Neuronal stem cell (in vitro differentiated cells): ENCODE measurements at places on chromosomes 4 and X.

- H3K36me3 ChIP-seq, result peaks cover 26% of the 10 kb centered on the region
- H3K27me3 ChIP-seq, result no peaks in the 10 kb centered on the region
- H3K27ac ChIP-seq, result no peak overlapping the region
- H3K4me1 ChIP-seq, result no peaks in the 10 kb centered on the region
- H3K4me3 ChIP-seq, result no peak overlapping the region
- DNase-seq, result no peak
These were observed 59.3 kb downstream of the WDFY3 start for GRCh38 chr4:84907145-84907544.

DNA sequence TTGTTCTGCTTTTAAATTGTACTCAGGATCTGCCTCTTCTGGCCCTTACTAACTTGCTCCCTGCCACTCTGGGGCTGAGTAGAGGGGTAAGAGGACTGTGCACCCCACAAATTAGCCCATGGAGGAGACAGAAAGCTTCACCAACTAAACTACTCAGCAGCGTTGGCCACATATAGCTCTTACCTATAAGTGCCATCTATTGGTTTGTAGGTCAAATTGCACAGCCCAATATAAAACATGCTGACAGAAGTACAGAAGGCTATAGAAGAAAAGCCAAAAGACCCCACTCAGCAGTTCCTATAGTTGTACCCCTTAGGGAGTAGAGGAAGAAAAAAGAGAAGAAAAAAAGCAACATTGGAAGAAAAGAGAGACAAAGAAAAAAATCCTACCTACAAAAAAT is 341.2 kb upstream of the FMR1 start:
- H3K27ac ChIP-seq, result no peak overlapping the region
- no peak overlapping the region for H3K4me3 ChIP-seq
- H3K36me3 ChIP-seq, result no peaks in the 10 kb centered on the region
- no peak for DNase-seq
- H3K27me3 ChIP-seq, result no peaks in the 10 kb centered on the region
- no peaks in the 10 kb centered on the region for H3K4me1 ChIP-seq

DNA sequence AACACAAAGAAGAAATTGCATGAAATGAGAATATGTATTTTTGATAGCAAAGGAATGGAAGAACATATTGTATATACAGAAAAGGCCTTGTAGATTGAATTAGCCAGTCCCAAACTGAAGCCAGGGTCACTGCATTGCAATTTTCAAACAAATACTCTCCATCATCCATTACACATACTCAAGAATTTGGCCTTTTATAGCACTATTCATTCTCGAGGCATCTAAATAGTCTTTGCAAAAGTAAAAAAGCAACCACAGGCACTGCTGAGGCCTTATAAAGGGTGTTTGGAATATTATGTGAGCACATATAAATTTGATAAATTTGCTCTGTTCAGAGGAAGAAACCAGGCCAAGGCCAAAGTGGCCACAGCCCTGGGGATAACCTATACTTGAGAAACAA is 123.0 kb downstream of the ZNF827 start:
- no peak for DNase-seq
- no peaks in the 10 kb centered on the region for H3K27me3 ChIP-seq
- H3K36me3 ChIP-seq, result peaks cover 81% of the 10 kb centered on the region
- H3K27ac ChIP-seq, result no peak overlapping the region
- H3K4me1 ChIP-seq, result no peaks in the 10 kb centered on the region
- H3K4me3 ChIP-seq, result no peak overlapping the region

DNA sequence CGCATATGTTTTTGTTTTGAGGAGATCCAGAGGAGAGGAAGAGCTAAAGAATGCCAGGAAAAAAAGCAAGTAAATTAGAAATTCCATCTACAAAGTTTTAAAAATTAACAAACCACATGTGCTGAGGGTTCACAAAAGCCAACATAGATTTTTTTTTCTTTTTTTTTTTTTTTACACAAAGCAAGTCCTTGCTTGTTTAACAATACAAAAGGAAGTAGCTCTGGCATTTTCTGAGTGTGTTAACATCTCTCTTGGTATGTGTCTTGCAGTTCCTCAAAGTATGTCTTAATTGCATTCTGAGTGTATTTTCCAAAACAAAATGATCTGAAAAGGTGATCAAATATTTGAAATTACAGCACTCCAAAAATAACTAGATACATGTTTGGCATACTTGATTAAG is 1682.7 kb upstream of the AGA start:
- H3K4me1 ChIP-seq, result peaks cover 4% of the 10 kb centered on the region
- H3K4me3 ChIP-seq, result no peak overlapping the region
- no peak overlapping the region for H3K27ac ChIP-seq

GRCh38 chr4:176259330-176260090 is 9.5 kb downstream of the ASB5 start:
- no peak overlapping the region for H3K4me3 ChIP-seq
- no peak for DNase-seq
- H3K36me3 ChIP-seq, result no peaks in the 10 kb centered on the region
- no peaks in the 10 kb centered on the region for H3K27me3 ChIP-seq
- H3K27ac ChIP-seq, result no peak overlapping the region

- H3K4me1 ChIP-seq, result no peaks in the 10 kb centered on the region
- H3K27ac ChIP-seq, result no peak overlapping the region
- DNase-seq, result no peak
- no peaks in the 10 kb centered on the region for H3K36me3 ChIP-seq
- no peaks in the 10 kb centered on the region for H3K27me3 ChIP-seq
These were observed 87.7 kb upstream of the SHISA3 start for GRCh38 chr4:42309361-42310260.

DNA sequence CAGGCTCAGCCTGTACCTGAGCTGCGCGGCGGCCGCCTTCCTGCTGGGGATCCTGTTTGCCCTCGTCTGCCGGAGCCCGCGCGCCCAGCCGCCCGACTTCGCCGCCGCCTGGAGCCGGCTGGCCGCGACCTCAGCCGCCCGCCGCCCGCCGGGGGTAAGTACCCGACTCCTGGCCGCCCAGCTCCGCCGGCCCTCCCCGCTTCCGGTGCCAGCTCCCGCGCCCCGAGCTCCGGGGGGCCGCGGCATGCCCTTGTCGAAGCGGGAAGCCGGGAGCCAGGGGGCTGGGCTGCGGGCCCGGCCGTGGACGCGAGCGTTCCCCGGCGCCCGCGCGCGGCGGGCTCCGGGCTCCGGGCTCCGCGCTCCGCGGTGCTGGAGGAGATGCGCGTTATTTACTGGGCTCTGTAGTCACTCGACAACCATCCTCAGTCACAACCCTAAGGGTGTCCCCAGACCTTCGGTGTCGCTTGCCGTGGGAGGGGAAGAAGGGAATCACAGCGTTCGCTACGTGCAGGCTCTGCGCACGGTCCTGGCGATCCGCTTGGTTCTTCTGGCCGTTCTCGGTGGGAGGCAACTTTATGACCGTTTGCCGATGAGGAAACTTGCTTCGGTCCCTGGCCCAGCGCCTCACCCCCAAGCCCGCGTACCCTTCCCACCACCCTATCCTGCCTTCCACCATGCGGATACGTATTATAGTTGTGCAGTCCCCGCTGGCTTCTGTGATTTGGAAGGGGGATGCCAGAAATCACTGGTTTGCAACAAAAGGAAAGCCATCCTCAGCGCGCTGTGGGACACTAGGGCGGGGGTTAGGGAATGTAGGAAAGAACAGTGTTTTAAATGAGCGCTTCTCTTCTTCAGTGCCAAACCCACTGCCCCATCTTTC is 944 bp downstream of the SNX25 start:
- DNase-seq, result peak; percentile 41
- H3K36me3 ChIP-seq, result no peaks in the 10 kb centered on the region
- peak overlapping the region; percentile 67 for H3K27ac ChIP-seq
- H3K4me3 ChIP-seq, result peak overlapping the region; percentile 88
- H3K27me3 ChIP-seq, result no peaks in the 10 kb centered on the region
- H3K4me1 ChIP-seq, result peaks cover 9% of the 10 kb centered on the region

- no peaks in the 10 kb centered on the region for H3K27me3 ChIP-seq
- peaks cover 5% of the 10 kb centered on the region for H3K36me3 ChIP-seq
- no peaks in the 10 kb centered on the region for H3K4me1 ChIP-seq
- no peak overlapping the region for H3K4me3 ChIP-seq
These were observed 9.9 kb upstream of the ANAPC4 start for GRCh38 chr4:25367004-25367621.

DNA sequence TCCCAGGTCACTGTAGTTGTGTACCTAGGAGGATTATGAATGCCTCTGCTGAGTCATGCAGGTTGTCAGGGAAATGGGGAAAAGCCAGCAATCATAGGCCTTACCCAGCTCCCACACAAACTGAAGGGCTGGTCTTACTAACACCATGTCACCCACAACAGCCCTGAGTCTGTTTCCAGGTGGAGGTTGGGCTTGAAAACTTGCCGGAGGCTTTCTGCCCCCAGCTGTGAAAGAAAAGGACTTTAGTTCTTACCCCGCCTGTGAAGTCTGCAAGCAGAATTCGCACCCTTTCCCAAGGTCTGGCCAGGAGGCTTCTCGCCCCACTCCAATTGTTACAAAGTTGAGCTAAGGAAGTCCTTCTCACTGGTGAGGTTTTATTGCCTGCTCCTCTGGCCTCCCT is 143.9 kb downstream of the RPS6KA6 start:
- H3K27ac ChIP-seq, result no peak overlapping the region
- H3K4me3 ChIP-seq, result no peak overlapping the region
- H3K36me3 ChIP-seq, result no peaks in the 10 kb centered on the region
- H3K4me1 ChIP-seq, result no peaks in the 10 kb centered on the region

- no peak for DNase-seq
- H3K27me3 ChIP-seq, result no peaks in the 10 kb centered on the region
- H3K4me3 ChIP-seq, result no peak overlapping the region
- H3K4me1 ChIP-seq, result peaks cover 16% of the 10 kb centered on the region
- no peak overlapping the region for H3K27ac ChIP-seq
- peaks cover 8% of the 10 kb centered on the region for H3K36me3 ChIP-seq
These were observed 21.6 kb downstream of the SCD5 start for GRCh38 chr4:82776925-82777542.

GRCh38 chrX:24253469-24253868 is 60.4 kb downstream of the SUPT20HL2 start:
- DNase-seq, result no peak
- no peaks in the 10 kb centered on the region for H3K4me1 ChIP-seq
- H3K27me3 ChIP-seq, result no peaks in the 10 kb centered on the region
- H3K27ac ChIP-seq, result no peak overlapping the region
